ENCODE measurements at places on chromosomes 5 and 9. TPM values are rescaled to one million over a fixed set of nuclear protein-coding genes. Genes with fewer than 3 reads are reported as not detected.

MLANA gene
- total RNA-seq, result not detected

ANKRD31 gene
- under 0.01 TPM for total RNA-seq

IER5L gene
- total RNA-seq, result 13.1 TPM

ATG12 gene
- 15.5 TPM for total RNA-seq

HMGXB3 gene
- 51.5 TPM for total RNA-seq

SPINK4 gene
- not detected for total RNA-seq

KCNN2 gene
- 6.3 TPM for total RNA-seq

GBGT1 gene
- 0.32 TPM for total RNA-seq

PPIC gene
- total RNA-seq, result 44.2 TPM

PCDHGA11 gene
- 14.5 TPM for total RNA-seq

CNTNAP3B gene
- 361 TPM for total RNA-seq

SLC25A46 gene
- total RNA-seq, result 44.7 TPM

C5orf58 gene
- total RNA-seq, result not detected

PFN3 gene
- total RNA-seq, result not detected

MAP1B gene
- total RNA-seq, result 35.5 TPM

Measured in bladder microvascular endothelial cell (primary cell).